Stimulated activated memory B cell treated with anti-CD40 and anti-IgM and Interleukin-4, amounts not matched to agents 10 μg/mL and 1 μg/mL and 100 μg/mL, for 72 hours (primary cell): ENCODE measurements at places on chromosomes 1 and 21.
A peak's percentile ranks its signal among the peaks of the same experiment; 100 is the strongest.

GRCh38 chr1:47334765-47335435 is 1.3 kb downstream of the CMPK1 start:
- ATAC-seq: no peak

DNA sequence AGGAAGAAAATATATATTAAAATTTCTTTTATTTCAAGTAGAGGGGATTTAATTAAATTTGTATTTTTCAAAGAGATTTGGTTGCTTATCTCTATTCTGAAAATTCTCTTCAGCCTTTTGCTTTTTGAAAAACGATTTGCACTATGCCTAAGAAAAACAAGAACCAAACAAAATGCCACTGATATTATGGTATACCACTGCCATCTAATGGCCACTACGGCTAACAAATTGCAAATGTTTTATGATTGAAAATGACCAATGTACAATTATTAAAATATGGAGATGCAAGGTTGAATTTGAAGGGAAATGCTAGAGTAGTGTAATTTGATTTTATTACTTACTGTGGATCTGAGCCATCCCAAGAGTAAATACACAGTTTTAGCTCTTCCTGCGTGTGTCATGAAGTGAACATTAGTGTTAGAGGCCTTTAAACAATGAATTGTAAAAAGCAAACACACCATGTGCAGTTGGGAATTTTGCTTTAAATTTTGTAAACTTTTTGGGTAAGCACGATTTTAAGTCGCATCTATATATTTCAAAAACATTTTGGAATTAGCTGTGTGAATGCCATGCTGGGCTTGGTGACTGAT is 137.4 kb upstream of the USP25 start:
- no peak for ATAC-seq

DNA sequence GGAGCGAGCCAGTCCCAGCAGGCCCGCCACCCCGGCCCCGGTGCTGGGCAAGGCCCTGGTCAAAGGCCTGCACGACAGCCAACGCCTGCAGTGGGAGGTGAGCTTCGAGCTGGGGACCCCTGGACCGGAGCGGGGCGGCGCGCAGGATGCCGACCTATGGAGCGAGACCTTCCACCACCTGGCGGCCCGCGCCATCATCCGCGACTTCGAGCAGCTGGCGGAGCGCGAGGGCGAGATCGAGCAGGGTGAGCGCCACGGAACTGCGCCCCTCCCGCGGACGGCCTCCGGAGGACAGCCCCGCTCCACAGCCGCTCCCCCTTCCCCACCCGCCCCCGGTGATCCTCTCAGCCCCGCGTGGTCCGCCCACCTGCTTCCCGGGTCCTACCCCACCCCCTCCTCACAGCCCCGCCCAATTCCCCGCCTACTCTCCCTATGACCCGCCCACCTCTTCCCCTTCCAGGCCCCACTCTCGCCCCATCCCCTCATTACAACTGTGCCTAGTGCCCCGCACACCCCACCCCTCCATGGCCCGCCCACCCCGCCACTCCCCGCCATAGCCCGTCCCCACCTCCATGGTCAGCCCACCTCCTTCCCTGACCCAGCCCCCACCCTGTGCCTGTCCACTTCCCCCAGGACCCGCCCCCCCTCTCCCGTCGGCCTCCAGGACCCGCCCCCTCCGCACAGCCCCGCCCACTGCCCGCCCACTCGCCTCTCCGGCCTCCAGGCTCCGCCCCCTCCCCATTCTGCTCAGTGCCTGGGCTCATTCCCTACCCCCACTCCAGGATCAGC is 52.7 kb downstream of the VWA5B1 start:
- ATAC-seq: peak; percentile 71

GRCh38 chr21:21286170-21286798 is 288.1 kb downstream of the NCAM2 start:
- no peak for ATAC-seq

DNA sequence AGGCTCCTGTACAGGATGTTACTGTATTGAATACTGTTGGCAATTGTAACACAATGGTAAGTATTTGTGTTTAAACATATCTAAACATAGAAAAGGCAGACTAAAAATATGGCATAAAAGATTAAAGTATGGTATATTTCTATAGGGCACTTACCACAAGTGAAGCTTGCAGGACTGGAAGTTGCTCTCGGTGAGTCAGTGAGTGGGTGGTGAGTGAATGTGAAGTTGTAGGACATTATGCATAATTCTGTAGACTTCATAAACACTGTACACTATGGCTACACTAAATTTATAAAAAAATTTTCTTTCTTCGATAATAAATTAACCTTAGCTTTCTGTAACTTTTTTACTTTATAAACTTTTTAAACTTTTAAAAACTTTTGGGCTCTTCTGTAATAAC is 13.7 kb upstream of the TRIM62 start:
- no peak for ATAC-seq

DNA sequence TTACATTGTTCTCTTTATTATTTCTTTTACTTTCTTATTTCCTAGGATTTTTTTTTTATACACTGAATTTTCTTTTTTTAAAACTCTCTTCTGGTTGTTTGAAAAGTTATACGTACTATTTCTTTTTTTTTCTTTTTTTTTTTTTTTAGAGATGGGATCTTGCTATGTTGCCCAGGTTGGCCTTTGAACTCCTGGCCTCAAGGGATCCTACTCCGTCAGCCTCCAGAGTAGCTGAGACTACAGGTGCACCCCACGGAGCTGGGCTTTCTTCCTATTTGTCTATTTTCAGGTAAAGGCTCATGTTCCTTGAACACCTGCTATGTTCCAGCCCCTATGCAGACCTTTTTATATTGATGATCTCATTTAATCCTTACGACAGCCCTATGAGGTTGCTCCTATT is 29.4 kb upstream of the DYRK1A start:
- no peak for ATAC-seq
